ENCODE measurements at places on chromosomes 16 and 17.

GRCh38 chr16:30030011-30030685 is 923 bp downstream of the TLCD3B start:
- 0 out of 2 replicates have a peak overlapping the region, but pooled peaks have one; percentile 3 for H3K4me3 ChIP-seq
- peak; percentile 63 for DNase-seq
- no peaks in the 10 kb centered on the region for H3K36me3 ChIP-seq

DNA sequence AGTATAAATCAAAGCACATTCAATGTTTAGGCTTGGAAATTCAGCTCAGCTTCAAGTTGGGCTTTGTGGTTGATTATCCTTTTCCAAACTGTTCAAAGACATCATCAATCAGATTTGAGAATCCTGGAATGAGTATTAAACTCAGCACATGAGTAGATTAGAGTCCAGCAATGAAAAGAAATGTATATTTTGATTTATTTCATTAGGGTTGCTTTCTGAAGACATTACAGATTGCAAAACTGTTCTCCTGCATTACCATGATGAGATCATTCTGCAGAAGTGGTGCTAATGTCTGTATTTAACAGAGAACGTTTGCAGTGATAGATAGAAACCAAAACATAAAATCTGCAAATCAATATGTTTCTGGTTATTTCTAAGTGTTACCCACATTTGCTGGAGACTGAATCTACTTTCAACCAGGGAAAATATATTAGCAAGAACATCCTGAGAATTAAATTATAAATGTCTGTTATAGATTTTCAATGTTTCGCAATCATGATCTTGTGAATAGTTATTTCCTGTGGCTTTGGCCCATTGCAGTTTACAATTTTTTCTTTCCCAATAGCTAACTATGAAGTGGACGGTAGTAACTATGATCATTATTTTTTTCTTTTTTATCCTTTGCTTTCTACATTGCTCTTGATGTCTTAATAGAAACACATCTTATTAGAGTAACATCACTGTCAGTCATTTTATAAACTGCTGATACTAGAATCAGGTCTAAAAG is 1125.7 kb upstream of the GOT2 start:
- H3K4me3 ChIP-seq, result no peak overlapping the region
- no peaks in the 10 kb centered on the region for H3K36me3 ChIP-seq
- DNase-seq, result no peak

DNA sequence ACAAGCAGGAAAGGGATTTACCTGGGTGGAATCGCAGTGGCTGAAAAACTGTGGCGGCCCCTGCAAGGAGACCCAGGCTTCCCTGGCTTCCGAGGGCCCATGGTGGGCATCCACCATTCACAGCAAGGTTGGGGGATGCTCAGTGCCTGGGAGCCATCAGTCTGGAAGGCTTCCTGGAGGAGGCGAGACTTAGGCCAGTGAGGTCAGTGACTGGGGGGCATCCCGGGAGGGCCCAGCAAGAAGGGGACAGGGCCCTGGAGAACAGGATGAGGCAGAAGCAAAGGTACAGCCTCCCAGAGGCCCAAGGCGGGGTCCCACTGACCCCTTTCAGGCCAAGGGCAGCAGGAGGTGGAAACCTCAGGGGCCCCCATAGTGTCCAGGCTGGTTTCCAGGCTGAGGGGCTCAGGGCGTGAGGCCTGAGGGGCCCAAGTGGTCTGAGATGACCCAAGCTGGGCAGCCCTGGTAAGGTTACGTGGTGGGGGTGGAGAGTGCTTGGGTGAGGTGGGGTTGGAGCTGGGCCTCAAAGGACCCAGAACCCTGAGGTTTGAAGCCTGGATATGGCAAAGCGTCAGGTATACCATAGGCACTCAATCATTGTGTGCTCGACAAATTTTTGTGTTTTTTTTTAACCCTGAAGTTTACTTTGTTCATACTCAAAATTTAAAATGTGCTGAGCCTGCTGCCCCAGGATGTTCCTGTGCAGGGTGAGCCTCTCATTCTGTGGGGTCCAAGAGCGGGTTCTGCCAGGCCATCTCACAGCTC is 15.8 kb upstream of the SRRM2 start:
- no peak for DNase-seq
- no peaks in the 10 kb centered on the region for H3K27me3 ChIP-seq
- no peak overlapping the region for H3K4me3 ChIP-seq
- H3K36me3 ChIP-seq, result no peaks in the 10 kb centered on the region
- H3K4me1 ChIP-seq, result no peaks in the 10 kb centered on the region

GRCh38 chr17:80673152-80673920 is 128.7 kb downstream of the RPTOR start:
- DNase-seq, result no peak
- H3K4me3 ChIP-seq, result no peak overlapping the region
- peaks cover 7% of the 10 kb centered on the region for H3K4me1 ChIP-seq
- no peaks in the 10 kb centered on the region for H3K36me3 ChIP-seq
- no peak overlapping the region for H3K27ac ChIP-seq

- peaks cover 7% of the 10 kb centered on the region for H3K36me3 ChIP-seq
- H3K4me1 ChIP-seq, result no peaks in the 10 kb centered on the region
- H3K27ac ChIP-seq, result no peak overlapping the region
- H3K4me3 ChIP-seq, result no peak overlapping the region
- no peaks in the 10 kb centered on the region for H3K27me3 ChIP-seq
- DNase-seq, result no peak
These were observed 255.2 kb downstream of the SLC39A11 start for GRCh38 chr17:72837335-72837734.

- H3K27me3 ChIP-seq, result no peaks in the 10 kb centered on the region
- no peak overlapping the region for H3K27ac ChIP-seq
- no peak for DNase-seq
These were observed 23.5 kb downstream of the KCNJ12 start for GRCh38 chr17:21399474-21400186.

- H3K4me3 ChIP-seq, result peak overlapping the region; percentile 47
- no peaks in the 10 kb centered on the region for H3K36me3 ChIP-seq
- DNase-seq, result peak; percentile 58
- no peak overlapping the region for H3K27ac ChIP-seq
- no peaks in the 10 kb centered on the region for H3K27me3 ChIP-seq
These were observed 7.9 kb upstream of the CLDN9 start for GRCh38 chr16:3004781-3005284.

GRCh38 chr17:50279181-50279526 is 4.9 kb downstream of the TMEM92 start:
- no peak for DNase-seq
- H3K27ac ChIP-seq, result peak overlapping the region; percentile 20
- H3K4me1 ChIP-seq, result peaks cover 26% of the 10 kb centered on the region
- H3K36me3 ChIP-seq, result peaks cover 4% of the 10 kb centered on the region
- H3K27me3 ChIP-seq, result no peaks in the 10 kb centered on the region

DNA sequence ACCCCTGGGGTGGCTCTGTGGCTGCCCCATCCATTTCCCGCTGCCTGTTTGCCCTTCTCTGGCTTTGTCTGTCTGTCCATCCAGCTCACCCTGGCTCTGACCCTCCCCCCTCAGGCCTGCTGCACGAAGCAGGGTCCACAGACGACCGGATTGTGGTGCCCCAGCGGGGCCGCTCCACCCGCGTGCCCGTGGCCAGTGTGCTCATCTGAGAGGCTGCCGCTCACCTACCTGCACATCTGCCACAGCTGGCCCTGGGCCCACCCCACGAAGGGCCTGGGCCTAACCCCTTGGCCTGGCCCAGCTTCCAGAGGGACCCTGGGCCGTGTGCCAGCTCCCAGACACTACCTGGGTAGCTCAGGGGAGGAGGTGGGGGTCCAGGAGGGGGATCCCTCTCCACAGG is 761 bp upstream of the LAT start:
- DNase-seq, result no peak
- H3K4me1 ChIP-seq, result no peaks in the 10 kb centered on the region
- H3K27ac ChIP-seq, result no peak overlapping the region

GRCh38 chr17:35700150-35700549 is 31.3 kb upstream of the RASL10B start:
- no peak overlapping the region for H3K27ac ChIP-seq
- H3K4me1 ChIP-seq, result no peaks in the 10 kb centered on the region
- H3K4me3 ChIP-seq, result no peak overlapping the region
- H3K36me3 ChIP-seq, result peaks cover 38% of the 10 kb centered on the region

GRCh38 chr17:37527249-37527851 is 37.7 kb downstream of the DUSP14 start:
- H3K36me3 ChIP-seq, result peaks cover 63% of the 10 kb centered on the region
- no peaks in the 10 kb centered on the region for H3K27me3 ChIP-seq
- no peak overlapping the region for H3K4me3 ChIP-seq
- peak; percentile 53 for DNase-seq
- H3K27ac ChIP-seq, result no peak overlapping the region

DNA sequence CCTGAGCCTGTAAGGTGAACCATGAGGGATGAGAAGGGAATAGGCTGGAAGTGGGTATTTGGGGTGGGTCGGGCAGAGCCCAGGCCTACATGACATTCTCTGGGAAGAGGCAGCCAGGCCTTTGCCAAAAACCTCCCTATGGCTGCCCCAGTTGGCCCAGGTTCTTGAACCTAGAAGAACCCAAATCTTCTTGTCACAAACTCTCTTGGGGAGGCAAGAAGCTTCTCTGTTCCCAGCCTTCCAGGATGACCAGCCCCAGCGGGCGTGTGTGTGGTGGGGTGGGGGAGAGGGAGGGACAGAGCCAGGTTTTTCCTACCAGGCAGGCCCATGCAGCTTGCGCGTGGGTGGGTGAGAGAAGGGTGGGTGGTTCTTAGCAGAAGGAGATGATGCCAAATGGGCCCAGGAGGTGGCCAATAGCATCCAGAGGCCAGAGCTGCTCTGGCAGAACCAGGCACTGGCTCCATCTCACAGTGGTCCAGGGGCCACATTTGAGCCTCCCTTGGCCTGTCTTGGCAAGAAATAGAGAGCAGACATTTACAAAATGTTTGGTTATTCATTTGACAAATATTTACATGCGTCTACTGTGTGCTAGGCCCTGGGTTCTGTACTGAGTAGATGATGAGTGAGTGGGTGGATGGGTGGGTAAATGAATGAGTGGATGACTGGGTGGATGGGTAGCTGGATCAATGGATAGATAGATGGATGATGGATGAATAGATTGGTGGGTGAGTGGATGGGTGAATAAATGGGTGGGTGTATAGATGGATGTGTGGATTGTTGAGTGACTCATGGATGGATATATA is 44.3 kb upstream of the PLCG2 start:
- no peak for DNase-seq
- H3K27me3 ChIP-seq, result no peaks in the 10 kb centered on the region
- H3K36me3 ChIP-seq, result no peaks in the 10 kb centered on the region
- H3K4me1 ChIP-seq, result no peaks in the 10 kb centered on the region

- no peak overlapping the region for H3K4me3 ChIP-seq
- no peak overlapping the region for H3K27ac ChIP-seq
- H3K4me1 ChIP-seq, result no peaks in the 10 kb centered on the region
- peak; percentile 42 for DNase-seq
- peaks cover 30% of the 10 kb centered on the region for H3K36me3 ChIP-seq
These were observed 16.6 kb upstream of the INPP5K start for GRCh38 chr17:1532836-1533602.

DNA sequence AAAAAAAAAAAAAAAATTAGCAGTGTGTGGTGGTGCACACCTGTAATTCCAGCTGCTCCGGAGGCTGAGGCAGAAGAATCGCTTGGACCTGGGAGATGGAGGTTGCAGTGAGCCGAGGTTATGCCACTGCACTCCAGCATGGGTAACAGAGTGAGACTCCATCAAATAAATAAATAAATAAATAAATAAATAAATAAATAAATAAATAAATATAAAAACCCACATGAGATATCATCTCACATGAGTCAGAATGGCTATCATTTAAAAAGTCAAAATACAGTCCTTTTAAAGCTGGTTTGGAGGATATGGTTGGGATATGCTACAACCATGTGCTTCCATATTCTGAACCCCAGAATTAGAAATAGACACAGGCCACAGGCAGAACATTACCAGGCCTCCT is 114.3 kb downstream of the WSCD1 start:
- no peak overlapping the region for H3K4me3 ChIP-seq
- H3K36me3 ChIP-seq, result no peaks in the 10 kb centered on the region
- no peak for DNase-seq
- no peaks in the 10 kb centered on the region for H3K4me1 ChIP-seq

DNA sequence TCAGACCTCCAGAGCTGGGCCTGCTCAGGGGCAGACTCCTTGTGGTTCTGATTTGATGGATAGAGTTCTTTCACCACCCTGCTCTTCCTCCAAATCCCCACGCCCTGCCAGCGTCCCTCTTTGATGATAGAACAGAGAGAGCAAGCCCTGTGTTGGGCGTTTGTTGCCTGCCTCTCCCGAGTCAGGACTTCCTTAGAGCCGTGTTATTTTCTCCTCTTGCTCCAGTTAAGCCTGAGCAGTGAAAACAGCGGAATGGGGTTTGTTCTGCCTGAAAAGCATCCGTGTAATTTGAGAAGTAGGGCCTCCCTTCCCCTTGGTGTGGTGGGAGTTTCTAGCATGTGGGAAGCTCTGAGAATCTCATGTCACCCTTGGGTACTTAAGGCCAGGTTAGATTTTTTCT is 22.1 kb downstream of the TMEM94 start:
- no peaks in the 10 kb centered on the region for H3K27me3 ChIP-seq
- no peak overlapping the region for H3K27ac ChIP-seq
- peaks cover 18% of the 10 kb centered on the region for H3K36me3 ChIP-seq
- no peak overlapping the region for H3K4me3 ChIP-seq
- H3K4me1 ChIP-seq, result no peaks in the 10 kb centered on the region
- DNase-seq, result no peak

- no peak overlapping the region for H3K27ac ChIP-seq
- H3K36me3 ChIP-seq, result no peaks in the 10 kb centered on the region
- H3K27me3 ChIP-seq, result peaks cover 24% of the 10 kb centered on the region
These were observed 2.8 kb upstream of the ACSF3 start for GRCh38 chr16:89090669-89091426.

DNA sequence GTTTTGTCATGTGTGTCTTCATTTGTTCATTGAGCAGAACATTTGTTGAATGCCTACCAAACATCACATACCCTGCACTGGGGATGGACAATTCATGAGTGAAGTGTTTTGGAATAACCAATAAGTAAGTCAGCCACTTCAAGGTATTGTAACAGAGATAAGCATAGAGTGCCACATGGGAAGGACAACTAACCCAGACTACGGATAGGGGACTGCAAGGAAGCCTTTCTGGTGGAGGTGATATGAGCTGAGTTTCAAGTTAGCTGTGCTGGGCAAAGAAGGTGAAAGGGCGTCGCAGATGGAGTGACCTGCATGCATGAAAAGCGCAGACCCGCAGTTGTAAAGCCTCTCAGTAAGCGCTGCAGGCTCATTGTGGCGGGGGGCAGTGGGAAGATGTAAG is 78.8 kb downstream of the TNRC6C start:
- H3K27ac ChIP-seq, result no peak overlapping the region
- H3K4me1 ChIP-seq, result peaks cover 17% of the 10 kb centered on the region
- H3K36me3 ChIP-seq, result no peaks in the 10 kb centered on the region
- no peak for DNase-seq

GRCh38 chr16:27789150-27789549 is 239.2 kb downstream of the KATNIP start:
- no peak overlapping the region for H3K27ac ChIP-seq
- H3K4me3 ChIP-seq, result no peak overlapping the region
- no peak for DNase-seq
- no peaks in the 10 kb centered on the region for H3K36me3 ChIP-seq

GRCh38 chr16:1961651-1962067 is 2.3 kb downstream of the NDUFB10 start:
- DNase-seq, result no peak
- H3K4me1 ChIP-seq, result peaks cover 47% of the 10 kb centered on the region
- peaks cover 19% of the 10 kb centered on the region for H3K36me3 ChIP-seq
- no peak overlapping the region for H3K4me3 ChIP-seq
- H3K27me3 ChIP-seq, result no peaks in the 10 kb centered on the region

GRCh38 chr16:87613961-87614360 is 11.7 kb downstream of the JPH3 start:
- H3K27me3 ChIP-seq, result peaks cover 9% of the 10 kb centered on the region
- no peak overlapping the region for H3K27ac ChIP-seq
- no peak for DNase-seq
- H3K4me3 ChIP-seq, result no peak overlapping the region
- no peaks in the 10 kb centered on the region for H3K36me3 ChIP-seq
- no peaks in the 10 kb centered on the region for H3K4me1 ChIP-seq
